Memory B cell (primary cell): ENCODE measurements at places on chromosomes 7 and 10.
A peak's percentile ranks its signal among the peaks of the same experiment; 100 is the strongest.

DNA sequence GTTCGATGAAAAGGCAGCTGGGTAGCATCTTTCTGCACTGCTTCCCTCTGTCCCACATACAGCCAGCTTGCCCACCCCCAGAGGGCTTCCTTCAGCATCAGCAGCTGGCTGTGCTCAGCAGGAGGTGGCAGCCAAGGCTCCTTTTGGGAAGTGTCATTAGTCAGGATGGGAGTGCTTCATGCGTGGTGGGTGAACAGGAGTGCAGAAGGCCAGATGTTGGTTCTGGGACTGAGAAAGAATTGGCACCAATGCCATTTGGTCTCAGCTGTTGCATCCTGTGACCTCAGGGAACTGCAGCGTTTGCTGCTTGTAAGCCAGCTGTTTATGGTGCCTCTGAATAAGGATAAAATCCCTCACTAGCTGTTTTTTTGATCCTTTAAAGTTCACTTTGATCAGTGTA, 131.1 kb upstream of the SORCS3 start:
- H3K27me3 ChIP-seq = peaks cover 12% of the 10 kb centered on the region
- H3K27ac ChIP-seq = no peak overlapping the region
- no peaks in the 10 kb centered on the region for H3K4me1 ChIP-seq
- H3K4me3 ChIP-seq = no peak overlapping the region
- no peaks in the 10 kb centered on the region for H3K36me3 ChIP-seq

- no peaks in the 10 kb centered on the region for H3K27me3 ChIP-seq
- H3K4me3 ChIP-seq = no peak overlapping the region
- no peak overlapping the region for H3K27ac ChIP-seq
Observed at GRCh38 chr7:11336432-11336831, 362.8 kb downstream of the PHF14 start.

DNA sequence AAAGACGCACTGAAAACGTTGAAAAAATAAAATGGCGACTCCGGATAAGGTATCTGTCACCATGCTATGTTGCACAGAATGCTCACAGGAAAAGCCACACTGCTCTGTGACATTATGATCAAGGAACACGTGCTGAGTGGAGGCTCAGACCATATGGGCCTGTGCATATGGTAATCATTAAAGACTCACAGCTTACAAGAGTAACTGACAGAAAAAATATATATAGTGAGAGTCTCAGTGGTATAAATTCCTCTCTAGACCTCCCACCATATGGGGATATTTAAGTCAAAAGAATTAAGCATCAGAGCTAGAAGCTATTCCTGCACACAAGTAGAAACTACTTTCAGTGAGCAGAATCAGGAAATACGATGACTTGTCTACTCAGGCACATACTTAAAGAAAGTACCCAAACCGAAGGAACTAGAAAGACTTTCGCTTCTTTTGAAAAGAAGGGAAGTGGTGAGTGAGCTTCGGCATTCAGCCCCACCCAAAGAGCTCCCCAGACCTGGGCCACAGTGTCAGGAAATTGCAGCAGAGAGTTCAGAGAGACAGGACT, 65.1 kb upstream of the MPP7 start:
- peaks cover 5% of the 10 kb centered on the region for H3K36me3 ChIP-seq
- peak; percentile 31 for DNase-seq
- peaks cover 21% of the 10 kb centered on the region for H3K4me1 ChIP-seq

- no peak overlapping the region for H3K4me3 ChIP-seq
- DNase-seq = no peak
- no peaks in the 10 kb centered on the region for H3K27me3 ChIP-seq
Observed at GRCh38 chr7:80403686-80404241, 108.1 kb downstream of the GNAT3 start.

- no peak overlapping the region for H3K4me3 ChIP-seq
- H3K4me1 ChIP-seq = peaks cover 2% of the 10 kb centered on the region
- peaks cover under 1% of the 10 kb centered on the region for H3K36me3 ChIP-seq
- DNase-seq = no peak
- no peak overlapping the region for H3K27ac ChIP-seq
Observed at GRCh38 chr7:30091491-30091912, 43.3 kb upstream of the MTURN start.
